GM12864 (cell line): ENCODE measurements at places on chromosomes 11 and 22.

- no peak for DNase-seq
These were observed 26.4 kb downstream of the APOL3 start for GRCh38 chr22:36134182-36134581.

GRCh38 chr22:23306438-23306921 lies 126.2 kb downstream of the BCR start:
- DNase-seq: no peak

DNA sequence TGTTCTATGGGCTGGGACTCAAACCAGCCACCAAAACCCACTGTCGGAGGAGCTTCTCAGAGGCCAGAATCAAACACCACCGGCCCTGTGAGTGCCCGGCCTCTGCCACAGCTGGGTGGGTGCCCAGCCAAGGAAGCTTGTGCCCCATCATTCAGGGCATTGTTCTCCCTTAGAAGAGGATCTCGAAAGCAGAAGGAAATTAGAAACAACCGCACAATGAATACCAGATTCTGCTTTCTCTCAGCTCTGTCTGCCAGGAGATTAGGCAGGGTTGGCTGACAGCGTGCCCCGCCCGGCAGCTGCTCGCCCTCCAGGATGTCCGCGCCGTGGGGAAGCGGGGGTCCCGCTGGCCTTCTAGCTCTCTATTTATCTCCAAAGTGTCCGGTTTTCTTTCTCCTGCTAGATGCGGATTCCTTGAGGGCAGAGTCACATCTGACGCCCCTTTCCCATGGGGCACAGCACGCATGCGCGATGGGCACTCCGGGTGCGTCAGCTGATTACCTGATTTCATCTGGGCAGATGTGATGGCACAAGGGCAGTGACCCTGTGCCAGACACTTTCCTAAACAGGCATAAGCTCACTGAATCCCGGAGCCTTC lies 25.5 kb downstream of the SCGB1A1 start:
- DNase-seq: no peak

GRCh38 chr22:43228330-43228729 lies 41.4 kb upstream of the TTLL12 start:
- DNase-seq: no peak

GRCh38 chr11:85596886-85597285 lies 30.3 kb downstream of the DLG2 start:
- DNase-seq: no peak

GRCh38 chr11:67266449-67267187 lies at the start of gene GRK2:
TSS of gene GRK2 (plus strand) at chr11:67266473. CDS start at chr11:67266700, 227 bp downstream.
- DNase-seq: no peak

GRCh38 chr11:131195661-131196517 lies 174.5 kb upstream of the NTM start:
- no peak for DNase-seq

GRCh38 chr11:32840587-32840986 lies 10.9 kb downstream of the PRRG4 start:
- DNase-seq: no peak

DNA sequence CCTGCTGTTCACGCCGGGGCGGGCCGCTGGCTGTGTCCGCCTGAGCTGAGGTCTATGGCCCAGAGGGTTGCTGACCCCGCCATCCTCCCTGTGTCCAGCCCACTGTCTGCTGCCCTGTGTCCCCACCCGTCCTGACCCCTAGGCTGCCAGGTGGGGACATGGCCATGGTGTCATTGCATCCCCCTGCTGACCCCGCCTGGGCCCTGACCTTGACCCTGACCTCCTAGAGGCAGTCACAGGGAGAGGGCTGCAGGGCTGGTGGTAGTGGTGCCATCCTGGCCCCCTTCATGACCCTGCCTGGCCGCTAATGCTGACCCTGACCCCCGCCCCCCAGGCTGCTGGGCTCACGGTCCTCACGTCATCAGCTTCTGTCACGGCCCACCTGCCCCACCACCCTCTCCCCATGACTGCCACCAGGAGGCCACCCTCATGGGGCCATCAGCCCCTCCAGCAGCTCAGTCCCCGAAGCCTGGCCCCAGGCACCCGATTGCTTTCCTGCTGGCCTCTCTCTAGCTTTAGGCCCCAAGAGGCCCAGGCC lies 285.9 kb downstream of the BRD1 start:
- DNase-seq: no peak

DNA sequence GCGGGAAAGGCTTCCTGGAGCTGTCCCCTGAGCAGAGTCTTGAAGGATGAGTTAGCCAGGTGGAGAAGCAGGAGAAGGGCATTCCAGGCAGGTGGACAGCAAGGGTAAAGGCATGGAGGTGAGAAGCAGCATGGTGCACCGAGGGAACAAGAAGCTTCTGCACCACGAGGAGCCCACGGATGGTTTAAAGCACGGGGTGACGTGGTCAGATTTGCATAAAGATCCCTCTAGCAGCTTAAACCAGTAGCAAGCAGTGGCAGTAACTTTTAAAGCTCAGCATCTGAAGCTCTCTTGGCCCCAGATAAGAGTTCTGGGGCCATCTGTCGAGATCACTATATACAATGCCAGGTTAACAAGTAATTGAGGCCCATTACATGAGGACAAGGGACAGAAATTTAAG lies 36.8 kb downstream of the SERPINH1 start:
- DNase-seq: no peak

DNA sequence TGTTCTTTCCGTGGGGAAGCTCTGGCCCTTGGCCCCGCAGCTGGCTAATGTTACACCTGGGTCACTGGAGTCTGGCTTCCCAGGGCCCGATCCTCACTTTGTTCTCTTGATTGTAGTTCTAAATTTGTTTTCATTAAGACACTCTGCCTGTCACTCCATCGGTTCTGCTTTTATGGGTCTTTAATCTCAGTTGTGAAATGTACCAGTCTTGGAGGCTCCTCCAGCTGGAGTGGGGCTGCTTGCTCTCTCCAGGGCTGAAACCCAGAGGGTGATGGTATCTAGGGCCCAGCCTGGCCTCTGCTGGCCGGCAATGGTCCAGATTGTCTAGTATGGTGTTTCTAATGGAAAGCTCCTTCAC lies 352.9 kb downstream of the TENM4 start:
- DNase-seq: no peak

DNA sequence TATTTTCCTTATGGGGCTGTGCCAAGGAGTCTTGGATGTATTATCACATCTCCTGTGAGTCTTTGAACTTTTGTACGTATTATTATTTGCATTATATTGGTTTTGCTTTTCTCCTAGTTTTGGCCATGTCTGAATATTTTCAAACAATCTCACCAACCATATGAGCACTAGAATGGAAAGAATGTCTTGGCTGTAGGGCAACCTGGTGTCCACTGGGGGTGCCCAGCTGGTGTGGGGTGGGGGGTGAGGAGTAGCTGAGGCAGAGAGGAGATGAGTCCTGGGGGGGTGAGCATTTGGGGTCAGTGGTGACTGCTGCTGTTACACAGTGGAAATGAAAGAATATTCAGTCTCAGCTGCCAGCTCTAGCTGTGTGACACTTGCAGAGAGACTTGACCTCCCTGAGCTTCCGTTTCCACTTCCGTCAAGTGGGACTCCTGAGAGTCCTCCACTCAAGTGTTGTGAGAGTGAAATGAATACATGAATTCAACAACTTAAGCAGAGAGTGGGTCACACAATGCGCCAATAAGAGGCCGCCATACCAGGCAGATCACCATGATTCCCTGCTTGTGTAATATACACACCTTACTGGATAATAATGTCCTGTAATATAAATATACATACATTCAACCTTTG lies 12.7 kb upstream of the PVALB start:
- no peak for DNase-seq

- DNase-seq: no peak
These were observed 14.7 kb downstream of the SELENOO start for GRCh38 chr22:50215297-50216054.

- no peak for DNase-seq
These were observed 16.5 kb upstream of the CDC42EP2 start for GRCh38 chr11:65298131-65298535.
